CD4-positive, alpha-beta T cell treated with Interleukin-4 for 1 hour (primary cell): ENCODE measurements at places on chromosomes 1 and 21.

GRCh38 chr1:42978317-42979035, 19.8 kb upstream of the SLC2A1 start:
- no peak for DNase-seq

DNA sequence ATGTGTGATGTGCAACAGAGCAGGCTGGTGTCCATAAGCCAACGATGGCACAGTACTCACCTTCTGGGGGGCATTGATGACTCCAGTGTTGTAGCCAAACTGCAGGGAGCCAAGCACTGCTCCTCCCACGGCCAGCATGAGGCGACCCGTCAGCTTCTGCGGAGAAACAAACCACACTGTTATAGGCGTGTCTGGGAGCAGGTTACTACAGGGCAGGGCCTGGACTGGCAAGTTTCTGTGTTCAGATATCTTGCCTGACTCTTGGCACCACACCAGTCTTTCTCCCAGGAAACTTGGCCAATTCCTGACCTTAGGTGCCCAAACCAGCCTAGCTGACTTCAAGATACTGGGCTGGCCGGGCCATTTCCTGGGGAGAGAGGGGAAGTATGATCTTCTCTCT, 15.5 kb downstream of the SLC2A1 start:
- DNase-seq = peak; percentile 50

- DNase-seq = peak; percentile 83
Observed at GRCh38 chr1:159009704-159010361, at the start of gene IFI16. TSS of gene IFI16 (plus strand) at chr1:159009907. CDS start at chr1:159014681, 4,774 bp downstream.

- DNase-seq = peak; percentile 49
Observed at GRCh38 chr1:197180252-197180878, 33.9 kb upstream of the ASPM start.

DNA sequence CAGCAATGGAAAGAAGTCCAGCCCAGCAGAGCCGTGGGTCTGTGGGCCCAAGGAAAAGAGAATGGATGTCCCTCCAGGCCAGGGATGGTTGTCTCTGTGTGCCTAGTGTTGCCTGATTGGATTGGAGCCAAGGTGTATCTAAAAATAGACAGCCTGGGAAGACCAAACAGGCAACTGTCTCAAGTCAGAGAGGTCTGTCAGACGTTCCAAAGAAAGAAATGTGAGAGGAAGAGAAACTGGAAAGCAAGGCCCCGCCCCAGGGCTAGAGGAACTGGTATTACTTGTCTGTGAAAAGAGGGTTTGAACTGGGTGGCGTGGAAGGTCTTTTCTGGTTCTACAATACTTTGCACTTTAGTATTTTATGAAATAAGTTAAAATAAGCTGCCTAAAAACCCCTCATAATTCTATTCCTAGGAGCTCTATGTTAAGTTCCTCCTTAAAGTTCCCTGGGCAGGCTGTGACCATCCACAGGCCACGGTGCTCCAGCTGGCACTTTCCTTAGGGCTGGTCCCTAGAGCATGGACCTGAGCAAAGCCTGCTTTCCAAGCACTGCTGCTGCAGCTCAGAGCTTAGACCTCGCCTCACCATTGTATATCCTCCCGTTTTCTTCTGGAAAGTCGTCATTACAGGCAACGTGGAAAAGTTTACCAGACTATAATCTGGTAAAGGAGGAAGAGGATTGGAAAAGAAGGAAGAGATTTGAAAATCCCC, 151.6 kb downstream of the DISC1 start:
- peak; percentile 25 for DNase-seq

DNA sequence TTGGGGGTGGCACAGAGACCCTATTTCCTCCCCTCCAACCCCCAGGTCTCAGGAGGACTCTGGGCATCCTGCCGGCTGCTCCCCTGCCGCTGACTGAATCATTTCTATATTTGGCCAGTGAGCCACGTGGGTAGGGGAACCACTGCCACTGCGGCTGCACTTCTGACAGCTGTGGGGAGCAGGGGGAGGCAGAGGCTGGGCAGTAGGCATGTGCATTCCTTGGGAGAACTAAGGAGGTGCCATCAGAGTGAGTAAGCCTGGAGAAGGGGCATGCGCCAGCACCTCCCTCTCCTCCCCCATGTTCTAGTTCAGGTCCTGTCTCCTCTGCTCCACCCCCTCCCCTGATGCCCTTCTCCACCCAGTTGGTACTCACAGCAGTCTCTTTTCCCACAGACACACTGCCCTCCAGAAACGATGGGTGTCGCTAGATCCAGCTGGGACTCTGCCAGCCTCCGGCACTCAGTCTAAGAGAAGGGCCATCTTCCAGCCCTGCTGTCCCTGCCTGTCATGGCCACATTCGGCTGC, 12.0 kb downstream of the PPFIA4 start:
- no peak for DNase-seq

DNA sequence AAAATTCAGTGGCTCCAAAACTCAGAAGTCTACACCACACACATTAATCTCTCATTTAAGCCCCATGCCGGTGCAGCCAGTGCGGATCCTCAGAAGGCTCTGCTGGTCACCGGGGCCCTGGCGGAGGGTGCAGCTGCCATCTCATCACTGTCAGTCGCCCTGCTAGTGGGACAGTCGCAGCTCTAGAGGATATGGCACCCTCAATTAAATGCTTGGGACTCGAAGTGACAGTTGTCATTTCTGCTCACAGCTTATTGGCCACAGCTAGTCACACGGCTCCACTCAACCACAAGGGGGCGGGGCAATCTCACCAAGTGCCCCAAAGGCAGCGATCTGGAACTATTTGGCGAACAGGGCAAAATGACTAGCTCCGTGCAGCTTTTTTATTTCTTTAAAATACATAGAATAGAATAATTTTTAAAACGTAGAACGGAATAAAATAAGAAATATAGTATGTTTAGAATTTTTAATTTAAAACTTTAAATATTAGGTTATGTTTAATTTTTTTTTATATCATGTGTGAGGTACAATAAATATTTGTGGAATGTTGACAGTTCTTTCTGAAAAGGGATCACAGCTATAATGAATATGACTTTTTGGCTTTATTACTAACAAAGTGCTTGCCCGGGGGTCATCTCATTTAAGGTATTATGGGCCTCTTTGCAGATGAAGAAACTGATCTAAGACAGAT, 8.0 kb upstream of the MAN1C1 start:
- peak; percentile 87 for DNase-seq

GRCh38 chr1:93708734-93709481, 27.3 kb upstream of the BCAR3 start:
- DNase-seq = no peak

- peak; percentile 34 for DNase-seq
Observed at GRCh38 chr1:222792744-222793143, 22.1 kb upstream of the DISP1 start.

DNA sequence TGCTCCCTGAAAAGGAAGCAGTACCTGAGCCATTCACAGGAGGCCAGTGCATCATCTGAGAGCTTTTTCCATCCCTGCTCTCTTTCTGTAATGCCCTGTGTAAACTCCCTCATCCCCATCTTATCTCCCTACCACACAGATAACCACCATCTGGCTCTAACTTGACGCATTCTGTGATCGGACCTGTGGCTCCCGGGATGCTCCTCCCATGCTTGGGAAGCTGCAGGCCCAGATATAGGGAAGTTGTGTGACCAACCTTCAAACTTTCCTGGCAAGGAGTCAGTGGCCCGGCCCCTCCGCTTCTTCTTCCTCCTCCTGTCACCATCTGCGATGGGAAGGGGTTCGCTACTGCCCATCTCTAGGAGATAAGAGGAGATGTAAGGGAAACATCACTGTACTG, 21.1 kb downstream of the MKNK1 start:
- DNase-seq = no peak

DNA sequence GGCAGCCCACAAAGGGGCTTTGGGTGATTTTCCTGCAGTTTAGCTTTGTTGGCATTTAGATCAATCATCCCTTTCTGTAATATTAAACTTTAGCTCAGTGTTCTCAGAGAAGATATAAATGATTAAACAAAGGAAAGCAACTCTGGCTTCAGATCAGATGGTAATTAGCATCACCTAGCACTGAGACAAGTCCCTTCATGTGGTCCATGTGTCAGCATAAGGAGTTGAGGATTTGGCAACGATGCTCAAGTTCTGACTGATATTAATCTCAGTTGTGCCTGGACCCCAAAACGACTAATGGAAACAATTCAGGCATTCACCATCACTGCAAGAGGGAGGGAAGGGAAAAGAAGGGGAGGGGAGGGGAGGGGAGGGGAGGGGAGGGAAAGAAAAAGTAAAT, 60.4 kb downstream of the SEC16B start:
- no peak for DNase-seq

- no peak for DNase-seq
Observed at GRCh38 chr1:237411621-237412020, 369.6 kb downstream of the RYR2 start.

DNA sequence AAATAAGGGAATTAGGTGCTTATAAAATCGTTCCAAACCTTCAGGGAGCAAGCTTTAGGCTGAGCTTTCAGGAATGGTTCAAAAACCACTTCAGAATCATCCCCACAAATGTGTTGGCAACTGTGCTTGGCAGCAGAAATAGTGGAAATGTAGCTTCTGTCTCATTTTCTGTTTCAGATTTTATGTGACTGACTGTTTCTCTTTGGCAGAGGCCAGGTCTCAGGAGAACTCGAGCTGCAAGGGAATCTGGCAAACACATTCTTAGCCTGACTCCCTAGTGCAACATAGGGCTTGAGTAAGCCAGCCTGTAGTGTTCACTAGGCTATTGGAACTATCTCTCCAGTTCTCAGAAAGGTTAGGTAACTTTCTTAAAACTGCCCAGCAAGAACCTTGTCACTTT, 128.6 kb downstream of the PLA2G4A start:
- DNase-seq = no peak

GRCh38 chr1:220207411-220207810, 64.8 kb downstream of the RAB3GAP2 start:
- no peak for DNase-seq

DNA sequence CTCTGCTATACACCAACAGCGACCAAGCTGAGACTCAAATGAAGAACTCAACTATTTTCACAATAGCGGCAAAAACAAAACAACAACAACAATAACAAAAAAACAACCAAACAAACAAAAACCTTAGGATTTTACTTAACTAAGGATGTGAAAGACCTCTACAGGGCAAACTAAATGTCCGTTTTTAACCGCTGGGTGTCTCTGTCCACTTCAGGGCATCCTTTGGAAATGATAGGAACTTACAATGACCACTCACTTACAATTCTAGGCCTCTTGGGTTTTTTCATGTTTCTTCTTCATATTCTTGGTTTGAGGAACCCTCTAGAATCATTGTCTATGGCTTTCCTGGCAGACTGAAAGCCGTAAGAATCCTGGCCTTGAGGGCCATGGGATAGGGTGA, 134.0 kb upstream of the FAM78B start:
- no peak for DNase-seq

DNA sequence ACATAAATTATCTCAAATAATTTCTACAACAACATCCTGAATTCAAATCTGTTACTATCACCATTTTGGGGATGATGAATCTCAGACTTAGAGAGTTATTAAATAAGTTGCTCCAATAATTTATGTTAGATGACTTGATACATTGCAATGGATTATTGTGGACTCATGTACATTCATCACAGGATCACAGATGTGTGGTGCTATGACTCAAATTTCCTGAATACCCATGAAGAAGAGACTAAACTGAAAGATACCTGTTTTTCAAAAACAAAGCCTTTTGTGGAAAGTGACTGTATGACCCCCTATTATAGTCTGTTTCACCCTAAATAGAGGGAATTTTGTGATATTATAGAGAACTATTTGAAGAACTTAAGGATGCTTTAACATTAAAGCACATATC, 315.0 kb downstream of the PLA2G4A start:
- no peak for DNase-seq

- DNase-seq = no peak
Observed at GRCh38 chr21:44748621-44749020, 37.2 kb upstream of the TSPEAR start.

DNA sequence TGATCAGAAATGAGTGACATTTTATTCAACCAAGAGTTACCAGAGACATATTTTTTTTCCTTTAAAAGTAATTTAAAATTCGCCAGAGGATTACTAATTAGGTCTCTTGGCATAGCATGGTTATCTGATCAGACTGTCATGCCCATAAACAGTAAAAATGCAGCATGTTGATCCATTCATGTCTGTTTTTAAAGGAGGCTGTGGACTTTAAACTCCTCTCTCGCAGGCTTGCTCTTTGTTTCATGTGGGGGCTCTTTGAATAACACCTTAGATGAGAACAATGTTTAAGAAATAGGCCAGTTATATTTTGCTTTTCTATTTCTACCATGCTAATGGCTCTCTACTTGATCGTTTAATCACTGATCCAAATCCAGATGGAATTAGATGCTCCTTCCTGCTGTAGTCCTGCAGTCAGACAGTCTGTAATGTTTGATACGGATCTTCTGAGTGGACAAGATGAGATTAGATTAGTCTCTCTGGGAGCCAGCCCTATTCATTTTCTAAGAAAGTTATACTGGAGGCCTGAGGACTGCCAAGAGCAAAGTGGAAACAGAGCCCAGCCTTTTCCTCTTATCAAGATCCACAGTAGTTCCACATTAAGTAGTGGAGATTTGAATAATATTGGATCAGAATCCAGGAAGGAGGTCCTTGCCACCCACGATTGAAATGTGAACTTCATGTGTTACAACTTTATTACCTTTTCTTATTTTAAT, 197.4 kb downstream of the HS2ST1 start:
- no peak for DNase-seq

GRCh38 chr1:205226868-205227583, 720 bp upstream of the TMCC2 start:
- peak; percentile 7 for DNase-seq

DNA sequence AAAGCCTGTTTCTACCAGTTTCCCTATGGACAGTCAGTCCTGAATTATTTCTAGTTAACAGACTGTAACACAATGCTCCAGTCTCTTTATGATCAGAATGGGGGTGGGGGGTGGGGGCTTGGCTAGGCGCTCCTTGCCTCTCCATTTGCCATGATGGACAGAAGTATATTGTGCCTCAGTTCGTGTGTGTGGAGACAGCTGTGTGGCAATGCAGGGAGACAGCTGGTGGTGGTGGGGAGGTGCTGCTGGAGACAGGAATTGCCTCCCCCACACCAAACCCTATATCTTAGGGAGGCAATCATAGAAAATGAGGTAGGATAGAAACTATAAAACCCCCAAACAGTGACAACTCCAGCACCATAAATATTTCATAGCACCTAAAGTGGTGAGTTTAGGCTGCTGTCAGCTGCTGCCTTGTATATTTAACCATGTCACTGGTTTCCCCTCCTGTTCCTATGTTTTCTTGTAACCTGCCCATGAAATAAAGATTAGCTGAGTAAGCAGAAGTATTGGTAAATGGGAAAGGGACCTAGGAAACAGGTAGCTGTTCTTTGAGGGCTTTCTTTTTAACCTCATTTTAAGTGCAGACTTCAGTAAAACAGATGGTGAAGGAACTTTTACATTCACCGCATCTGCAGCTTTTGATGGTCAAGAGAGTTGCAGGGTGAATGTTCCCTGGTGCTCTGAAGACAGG, 3.4 kb downstream of the PLXNA2 start:
- DNase-seq = no peak

GRCh38 chr1:119227456-119227855, 87.0 kb upstream of the WARS2 start:
- DNase-seq = no peak

DNA sequence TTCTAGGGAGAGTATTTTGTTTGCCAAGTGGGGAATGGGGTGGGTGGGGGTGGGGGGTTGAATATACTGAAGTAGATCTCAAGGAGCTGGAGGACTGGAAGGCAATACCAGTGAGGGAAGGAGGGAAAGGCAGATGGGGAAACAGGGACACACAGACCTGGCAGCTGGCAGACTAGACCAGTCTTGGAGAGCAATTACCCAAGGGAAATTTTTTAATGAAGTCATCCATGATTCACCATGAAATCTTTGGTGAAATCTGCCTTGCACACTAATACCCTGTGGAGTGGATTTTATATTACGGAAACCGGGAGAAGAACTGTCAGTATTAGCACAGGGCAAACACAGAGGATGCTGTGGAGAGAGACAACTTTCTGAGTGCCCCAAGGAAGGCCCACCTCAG, 29.7 kb upstream of the MARK1 start:
- DNase-seq = no peak
